Activated CD8-positive, alpha-beta memory T cell treated with anti-CD3 and anti-CD28 coated beads for 48 hours (primary cell): ENCODE measurements at places on chromosomes 5 and 9.

DNA sequence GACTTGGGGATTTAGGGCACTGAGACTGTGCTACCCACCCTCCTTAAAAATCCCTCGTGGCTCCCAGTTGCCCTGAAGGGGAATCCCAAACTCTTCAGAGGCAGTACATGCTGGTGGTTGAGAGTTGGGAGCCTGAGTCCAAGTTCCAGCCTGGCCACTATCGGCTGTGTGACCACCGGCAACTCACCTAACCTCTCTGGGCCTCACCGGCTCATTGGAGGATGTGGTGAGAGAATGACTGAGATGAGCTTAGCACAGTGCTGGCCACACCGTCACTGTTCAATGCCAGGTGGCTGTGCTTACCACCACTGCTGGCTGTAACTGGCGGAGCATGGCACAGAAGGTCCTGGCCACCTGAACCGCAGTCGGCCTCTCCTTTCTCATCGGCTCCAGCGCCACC, 200.2 kb downstream of the C9orf50 start:
- no peak for DNase-seq

DNA sequence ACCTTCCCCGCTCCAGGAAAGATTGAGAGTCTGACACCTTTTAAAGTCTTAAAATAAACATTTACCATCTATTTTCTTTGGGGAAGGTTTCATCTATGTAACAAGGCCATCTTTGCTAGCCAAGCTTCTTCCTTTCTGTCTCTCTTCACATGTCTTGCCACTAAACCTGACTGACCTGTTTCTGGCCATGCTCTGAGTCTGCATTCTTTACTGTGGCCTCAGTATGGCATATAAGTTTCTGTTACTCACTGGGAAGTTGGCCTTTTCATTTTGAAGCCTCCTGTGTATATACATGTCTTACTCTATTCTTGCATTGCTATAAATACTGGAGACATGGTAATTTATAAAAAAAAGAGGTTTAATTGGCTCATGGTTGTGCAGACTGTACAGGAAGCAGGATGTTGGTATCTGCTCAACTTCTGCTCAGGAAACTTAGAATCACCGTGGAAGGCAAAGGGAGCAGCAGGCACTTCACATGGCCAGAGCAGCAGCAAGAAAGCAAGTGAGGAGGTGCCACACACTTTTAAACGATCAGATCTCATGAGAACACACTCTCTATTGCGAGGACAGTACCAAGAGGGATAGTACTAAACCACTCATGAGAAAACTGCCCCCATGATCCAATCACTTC, 48.1 kb downstream of the KCNV2 start:
- DNase-seq = no peak

GRCh38 chr9:4986296-4986695, 1.2 kb downstream of the JAK2 start:
- DNase-seq = no peak

- no peak for DNase-seq
Measured at GRCh38 chr5:171790408-171790807, 4.8 kb downstream of the SMIM23 start.

- no peak for DNase-seq
Measured at GRCh38 chr5:176410486-176411180, 5.7 kb downstream of the CLTB start.

GRCh38 chr5:131297886-131298285, 34.0 kb downstream of the CDC42SE2 start:
- no peak for DNase-seq

- DNase-seq = no peak
Measured at GRCh38 chr5:136103118-136103517, 29.5 kb upstream of the SMAD5 start.

GRCh38 chr9:91047993-91048607, 246.5 kb downstream of the SYK start:
- DNase-seq = no peak

- DNase-seq = no peak
Measured at GRCh38 chr5:10306806-10307205, 896 bp downstream of the CMBL start.

GRCh38 chr5:6719896-6720560, 6.8 kb downstream of the TENT4A start:
- DNase-seq = no peak

GRCh38 chr5:68452286-68452685, 236.7 kb downstream of the PIK3R1 start:
- DNase-seq = no peak

DNA sequence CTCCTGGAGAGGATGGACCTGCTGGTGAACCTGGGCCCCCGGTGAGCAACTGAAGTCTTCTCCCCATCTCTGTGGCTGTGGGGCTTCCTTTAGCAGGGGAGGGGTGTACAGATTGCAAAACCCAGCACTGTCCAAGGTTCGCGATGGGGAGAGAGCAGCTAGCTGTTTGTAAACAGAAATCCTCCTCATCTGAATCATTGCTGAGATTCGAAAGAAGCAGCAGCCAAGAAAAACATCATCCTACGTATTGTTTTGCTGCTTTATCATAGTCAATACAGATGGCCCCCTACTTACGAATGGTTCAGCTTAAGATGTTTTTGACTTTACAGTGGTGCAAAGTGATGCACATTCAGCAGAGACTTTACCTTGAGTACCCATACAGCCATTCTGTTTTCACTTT, 80.0 kb upstream of the TGFBR1 start:
- DNase-seq = no peak

DNA sequence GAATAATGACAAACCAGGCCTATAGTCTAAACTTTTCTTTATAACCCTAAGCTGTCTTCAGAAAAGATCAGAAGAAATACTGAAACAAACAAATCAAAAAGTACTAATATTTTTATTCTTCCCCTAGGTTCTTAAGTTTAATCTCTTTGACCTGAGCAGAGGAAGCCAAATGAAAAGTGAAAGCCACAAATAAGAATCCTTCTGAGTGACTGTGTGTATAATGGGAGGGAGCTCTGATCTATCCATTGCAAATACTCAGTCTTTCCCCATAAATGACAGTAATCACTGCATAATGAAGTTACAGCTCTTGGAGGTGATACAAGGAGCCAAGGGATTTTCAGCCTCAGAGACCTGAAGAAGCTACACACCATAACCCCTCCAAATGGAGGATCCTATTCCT, 126.9 kb upstream of the ATP10B start:
- no peak for DNase-seq

GRCh38 chr5:129244478-129244877, 149.9 kb downstream of the ISOC1 start:
- no peak for DNase-seq

GRCh38 chr9:123523001-123523400, 167.0 kb downstream of the CRB2 start:
- DNase-seq = no peak
